ENCODE measurements at places on chromosomes 3 and 15.

DNA sequence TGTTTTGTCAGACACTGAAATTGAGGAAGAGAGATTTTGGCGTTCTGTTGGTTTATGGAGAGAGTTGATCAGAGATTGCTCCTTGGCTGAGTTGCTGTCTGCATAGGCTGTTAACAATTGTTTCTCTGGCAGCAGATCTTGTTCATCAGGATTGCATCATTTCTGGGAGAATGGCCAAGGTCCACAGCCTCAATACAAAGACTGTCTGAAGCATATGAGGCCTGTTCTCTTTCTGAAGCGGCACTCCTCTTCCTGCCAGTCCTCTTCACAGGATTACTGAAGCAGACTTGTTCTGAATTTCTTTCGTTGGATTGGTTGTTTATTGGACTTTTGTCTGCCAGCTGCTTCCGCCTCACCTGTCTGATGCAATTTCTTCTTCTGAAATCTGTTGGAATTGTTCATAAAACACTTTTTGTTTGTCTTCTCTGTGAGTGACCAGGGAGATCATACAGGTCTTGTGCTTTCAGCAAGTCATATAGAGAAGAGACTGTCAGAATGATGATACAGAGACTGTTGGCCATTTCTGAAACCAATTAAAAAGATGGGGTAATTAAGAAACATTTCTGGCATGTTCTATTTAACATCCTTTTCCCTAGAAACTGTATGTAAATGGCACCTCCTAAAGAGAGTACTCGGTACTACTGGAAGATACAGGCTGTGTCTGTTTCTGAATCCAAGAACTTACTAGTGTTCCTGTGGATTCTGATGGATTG lies 25.5 kb downstream of the SETD5 start:
- DNase-seq: peak; percentile 58

DNA sequence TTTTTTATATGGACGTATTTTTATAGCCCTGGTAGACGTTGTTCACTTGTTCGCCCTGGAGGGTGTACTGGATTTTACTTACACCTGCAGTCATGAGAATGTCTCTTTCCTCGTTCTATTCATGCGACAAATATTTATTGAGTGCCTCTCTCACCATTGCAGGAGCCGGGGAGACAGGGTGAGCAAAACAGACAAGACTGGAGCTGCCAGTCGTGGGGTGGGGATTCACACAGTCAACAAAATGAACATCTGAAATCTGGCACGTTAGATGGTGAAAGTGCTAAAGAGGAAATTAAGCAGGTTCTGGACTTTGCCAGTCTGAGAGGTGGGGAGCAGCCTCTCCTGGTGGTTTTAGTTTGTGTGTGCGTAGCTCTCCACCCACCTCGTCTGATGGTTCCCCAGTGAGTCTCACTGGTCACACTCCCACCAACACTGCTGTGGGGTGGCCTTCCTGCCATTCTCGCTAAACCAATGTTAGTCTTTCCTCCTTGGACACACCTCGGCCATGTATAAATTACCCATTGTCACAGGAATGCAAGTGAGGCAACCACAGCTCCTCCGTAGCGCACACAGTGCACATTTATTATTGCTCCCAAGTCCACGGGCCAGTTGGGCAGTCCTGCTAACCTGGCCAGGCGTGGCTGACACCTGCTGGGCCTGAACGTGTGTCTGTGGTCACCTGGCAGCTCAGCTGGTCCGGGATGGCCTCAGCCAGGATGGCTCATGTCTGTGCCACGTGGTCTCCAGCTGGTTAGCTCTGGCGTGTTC lies 31.5 kb downstream of the FBLN2 start:
- DNase-seq: no peak

DNA sequence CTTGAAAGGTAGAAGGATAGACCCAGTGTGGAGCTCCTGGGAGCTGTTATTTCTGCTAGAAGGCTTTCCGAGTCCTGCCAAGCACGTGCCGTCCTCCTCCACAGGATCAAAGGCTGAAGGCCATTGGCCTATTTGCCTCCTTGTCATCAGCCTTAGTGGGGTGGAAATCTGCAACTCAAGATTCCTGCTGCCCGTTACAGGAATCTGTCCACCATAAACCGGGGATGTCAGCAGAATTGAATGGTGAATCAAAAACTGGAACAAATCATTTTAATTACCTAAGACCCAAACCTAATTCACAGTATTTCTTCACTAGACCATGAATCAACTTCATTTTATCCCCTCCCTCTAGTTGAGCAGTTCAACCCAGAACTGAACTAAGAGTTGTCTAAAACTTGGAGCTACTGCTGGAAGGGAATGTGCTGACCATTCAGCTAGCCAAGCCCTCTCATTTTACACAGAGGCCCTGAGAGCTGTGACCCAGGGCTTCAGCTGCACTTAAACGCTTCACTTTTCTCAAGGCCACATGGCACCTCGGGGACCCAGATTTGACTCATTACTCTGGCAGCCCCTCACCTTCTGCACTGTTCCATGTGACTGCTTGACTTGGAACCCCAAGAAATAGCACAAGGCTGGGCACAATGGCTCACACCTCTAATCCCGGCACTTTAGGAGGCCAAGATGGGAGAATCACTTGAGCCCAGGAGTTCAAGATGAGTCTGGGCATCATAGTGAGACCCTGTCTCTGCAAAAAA lies 36.8 kb upstream of the KIF23 start:
- DNase-seq: no peak

GRCh38 chr3:122681284-122681973 lies 790 bp downstream of the PARP14 start:
- peak; percentile 5 for DNase-seq

GRCh38 chr3:9072667-9073009 lies 109.4 kb upstream of the RAD18 start:
- DNase-seq: no peak

DNA sequence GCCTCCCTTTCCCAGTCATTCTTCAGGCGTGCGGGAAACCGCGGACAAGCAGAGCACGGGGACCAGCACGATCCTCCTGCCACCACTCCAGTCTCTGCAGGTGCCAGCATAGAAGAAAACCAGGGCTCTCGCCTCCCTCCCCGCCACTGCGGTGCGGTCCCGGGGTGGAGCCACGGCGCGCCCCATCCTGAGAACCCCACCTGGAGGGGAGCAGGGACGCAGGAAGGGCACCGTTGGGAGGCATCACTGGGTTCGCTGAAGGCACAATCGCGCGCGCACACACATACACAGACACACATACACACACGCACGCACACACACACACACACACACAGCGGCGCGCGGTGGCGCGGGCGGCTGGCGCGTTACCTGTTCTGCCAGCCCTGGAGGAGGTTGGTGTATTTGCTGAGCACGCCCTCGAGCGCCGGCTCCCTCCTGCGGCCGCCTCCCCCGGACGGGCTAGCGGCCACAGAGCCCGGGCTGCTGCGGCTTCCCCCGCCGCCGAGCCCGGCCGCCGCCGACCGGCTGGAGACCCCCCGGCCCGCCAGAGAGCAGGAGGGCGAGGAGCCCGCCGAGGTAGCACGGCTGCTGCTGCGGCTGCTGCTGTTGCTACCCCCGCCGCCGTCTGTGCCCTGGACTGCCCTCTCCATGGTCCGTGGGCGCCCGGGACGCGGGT lies 394 bp downstream of the OSBPL10 start:
- peak; percentile 47 for DNase-seq

DNA sequence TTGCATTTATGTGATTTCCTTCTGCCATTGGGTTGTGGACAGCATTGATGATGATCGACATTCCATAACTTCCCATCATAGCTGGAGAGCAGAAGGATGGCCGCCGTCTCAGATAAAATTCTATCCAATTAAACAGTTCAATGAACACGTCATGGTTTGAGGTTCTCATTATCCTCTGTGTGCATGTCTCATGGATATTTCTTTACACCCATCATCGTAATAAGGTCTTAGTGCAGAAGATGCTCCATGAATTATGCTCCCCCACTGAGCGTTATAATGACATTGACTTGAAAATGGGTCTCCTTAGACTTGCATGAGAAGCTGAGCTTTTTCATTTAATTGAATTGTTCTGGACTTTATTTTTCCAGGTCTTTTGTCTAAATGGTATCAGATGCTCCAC lies 92.1 kb downstream of the TRIM42 start:
- no peak for DNase-seq

DNA sequence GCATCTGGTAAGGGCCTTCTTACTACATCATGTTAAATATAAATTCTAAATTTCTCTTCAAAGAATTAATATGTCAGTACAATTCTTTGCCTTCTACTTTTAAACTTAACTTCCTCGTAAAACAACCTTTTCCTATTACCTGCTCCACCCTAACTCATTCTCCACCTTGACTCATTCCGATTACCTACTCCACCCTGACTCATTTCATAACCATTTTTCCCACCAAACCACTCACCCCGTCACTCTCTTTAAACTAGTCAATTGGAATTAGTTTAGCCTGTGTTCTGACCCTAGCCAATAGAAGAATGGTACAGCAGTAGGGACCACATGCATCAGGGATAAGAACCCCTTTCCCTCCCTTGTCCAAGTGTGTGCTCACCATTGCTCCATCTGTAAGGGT lies 65.6 kb downstream of the PLSCR2 start:
- no peak for DNase-seq

GRCh38 chr3:95926904-95927501 lies 887.4 kb upstream of the EPHA6 start:
- DNase-seq: no peak

- no peak for DNase-seq
Observed at GRCh38 chr3:72473156-72473555, 375.1 kb downstream of the SHQ1 start.

- no peak for DNase-seq
Observed at GRCh38 chr15:50168783-50169411, 13.1 kb upstream of the SLC27A2 start.

DNA sequence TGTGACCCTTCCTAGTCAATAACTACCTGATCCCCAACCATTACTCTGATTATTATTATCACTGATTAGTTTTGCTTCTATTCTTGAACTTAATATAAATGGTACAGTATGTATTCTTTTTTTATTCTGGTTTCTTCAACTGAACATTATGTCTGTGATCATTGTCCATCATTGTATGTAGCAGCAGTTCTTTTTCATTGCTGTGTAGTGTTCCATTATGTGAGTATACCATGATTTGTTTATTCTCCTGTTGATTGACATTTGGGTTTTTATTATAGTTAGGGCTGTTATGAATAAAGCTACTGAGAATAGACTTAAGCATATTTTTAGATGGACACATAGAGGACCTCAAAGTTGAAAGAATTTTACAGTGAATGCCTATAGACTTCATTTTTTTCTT lies 2.7 kb downstream of the KIF15 start:
- DNase-seq: no peak

GRCh38 chr15:77243135-77243534 lies 172.2 kb upstream of the TSPAN3 start:
- DNase-seq: no peak

DNA sequence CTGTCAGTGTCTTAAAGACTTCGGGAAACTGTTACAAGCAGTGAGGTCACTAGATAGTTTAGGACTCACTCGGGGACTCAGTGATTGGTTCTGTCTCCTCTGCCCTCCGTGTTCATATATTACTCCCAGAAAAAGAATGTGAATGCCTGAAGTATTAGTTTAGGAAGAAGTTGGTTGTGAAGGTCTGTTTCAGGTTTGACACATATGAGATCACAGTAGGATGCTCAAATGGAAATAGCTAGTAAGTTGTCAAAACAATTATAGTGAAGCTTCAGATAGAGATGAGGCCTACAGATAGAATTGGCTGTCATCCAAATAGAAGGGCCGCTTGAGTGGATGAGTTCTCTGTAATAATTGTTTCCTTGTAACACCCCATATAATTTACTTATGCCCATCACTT lies 172.6 kb downstream of the PLCL2 start:
- DNase-seq: no peak

GRCh38 chr3:138093721-138094120 lies 21.7 kb downstream of the DZIP1L start:
- no peak for DNase-seq

- no peak for DNase-seq
Observed at GRCh38 chr3:73781541-73781940, 156.8 kb upstream of the PDZRN3 start.

GRCh38 chr3:50224639-50225038 lies 11.4 kb upstream of the GNAI2 start:
- no peak for DNase-seq

DNA sequence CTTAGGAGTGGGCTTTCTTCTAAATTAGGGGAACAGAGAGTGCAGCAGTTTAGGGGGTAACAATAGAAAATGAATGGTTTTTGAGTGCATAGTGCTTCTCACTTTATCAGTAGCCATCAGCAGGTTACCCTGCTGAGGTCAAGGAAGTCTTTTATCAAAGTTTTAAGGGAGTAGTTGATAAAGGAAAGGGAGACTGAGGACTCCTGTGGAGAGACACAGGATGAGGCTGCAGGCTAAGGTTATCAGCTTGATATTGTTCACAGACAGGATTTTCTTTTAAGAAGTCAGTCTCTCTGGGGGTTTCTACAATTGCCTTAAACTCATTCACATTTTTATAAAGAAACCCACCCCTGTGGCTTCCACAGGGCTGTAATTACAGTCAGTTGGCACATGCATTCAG lies 205.0 kb downstream of the AGBL1 start:
- DNase-seq: no peak

DNA sequence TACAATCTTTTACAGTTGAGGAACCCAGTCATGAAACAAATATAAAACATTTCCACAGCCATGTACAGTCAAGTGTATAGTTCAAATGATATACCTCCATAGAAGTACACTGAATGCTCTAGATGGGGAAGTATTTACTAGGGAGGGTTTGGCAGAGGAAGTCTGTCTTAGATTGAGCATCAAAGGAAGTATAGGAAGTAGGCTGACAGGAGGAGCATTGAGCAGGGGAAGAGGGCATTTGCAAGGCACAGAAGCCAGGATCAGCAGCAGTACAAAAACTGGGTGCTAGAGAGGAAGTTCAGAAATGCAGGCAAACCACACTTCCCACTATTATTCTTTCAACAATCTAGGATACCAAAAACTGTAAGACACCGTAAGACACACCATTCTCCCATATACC lies 122.6 kb downstream of the ANO10 start:
- no peak for DNase-seq

- no peak for DNase-seq
Observed at GRCh38 chr3:77281721-77282120, 241.8 kb downstream of the ROBO2 start.

DNA sequence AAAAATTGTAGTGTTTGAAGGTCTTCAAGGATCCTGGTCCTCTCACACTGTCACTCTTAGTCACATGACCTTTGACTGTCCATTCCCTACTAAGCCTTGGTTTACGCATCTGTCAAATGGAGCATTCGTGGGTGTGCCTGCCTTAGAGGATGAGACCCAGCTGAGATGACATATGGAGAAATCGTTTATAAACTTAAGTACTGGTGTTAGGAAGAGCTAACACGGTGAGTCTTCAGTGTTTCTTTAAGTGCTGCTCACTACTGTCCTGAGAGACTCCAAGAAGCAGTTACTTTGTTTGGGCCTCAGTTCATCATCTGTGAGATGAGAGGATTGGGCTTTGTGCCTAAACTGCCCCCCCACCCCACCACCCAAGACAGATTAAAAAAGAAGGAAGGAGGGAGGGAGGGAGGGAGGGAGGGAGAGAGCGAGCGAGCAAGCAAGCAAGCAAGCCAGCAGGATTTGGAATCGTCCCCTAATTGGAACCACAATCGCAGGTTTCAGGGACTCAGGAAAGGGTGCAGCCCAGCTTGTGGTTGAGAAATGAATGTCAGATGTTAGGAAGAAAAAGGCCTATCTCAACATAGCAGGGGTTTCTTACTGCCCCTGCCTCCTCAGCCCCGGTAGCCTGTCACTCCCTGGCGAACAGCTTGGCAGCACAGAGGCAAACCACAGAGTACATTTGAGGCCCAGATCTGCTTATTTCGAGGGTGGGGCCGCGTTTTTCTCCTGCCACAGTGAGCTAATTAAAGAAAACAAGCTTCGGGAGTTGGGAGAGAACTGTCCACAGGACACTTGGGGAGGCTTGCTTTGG lies 32.7 kb downstream of the SMAD3 start:
- peak; percentile 93 for DNase-seq
